Heart right ventricle (tissue), 16 donors: ENCODE measurements at places on chromosomes 3 and 15.
A peak's percentile ranks its signal among the peaks of the same experiment; 100 is the strongest.

DNA sequence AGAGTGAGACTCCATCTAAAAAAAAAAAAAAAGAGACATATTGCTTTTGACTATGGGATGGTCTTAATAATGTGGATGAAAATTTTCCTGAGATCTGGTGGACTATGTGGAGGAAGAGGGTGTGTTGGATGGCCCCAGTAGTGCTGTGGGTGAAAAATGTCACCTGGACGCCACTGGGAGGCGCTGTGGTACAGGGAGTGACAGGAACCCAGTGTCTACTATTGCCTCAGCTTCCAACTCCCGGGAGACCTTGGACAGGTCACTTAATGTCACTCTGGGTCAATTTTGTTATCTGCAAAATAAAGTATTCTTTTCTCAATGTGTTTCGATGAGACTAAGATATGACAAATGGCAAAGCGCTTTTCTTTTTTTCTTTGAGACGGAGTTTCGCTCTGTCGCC lies 27.7 kb upstream of the DCP1A start:
- peak; percentile 6 for DNase-seq

- DNase-seq: peak; percentile 60
These were observed 7.8 kb upstream of the KIF7 start for GRCh38 chr15:89662893-89663626.

DNA sequence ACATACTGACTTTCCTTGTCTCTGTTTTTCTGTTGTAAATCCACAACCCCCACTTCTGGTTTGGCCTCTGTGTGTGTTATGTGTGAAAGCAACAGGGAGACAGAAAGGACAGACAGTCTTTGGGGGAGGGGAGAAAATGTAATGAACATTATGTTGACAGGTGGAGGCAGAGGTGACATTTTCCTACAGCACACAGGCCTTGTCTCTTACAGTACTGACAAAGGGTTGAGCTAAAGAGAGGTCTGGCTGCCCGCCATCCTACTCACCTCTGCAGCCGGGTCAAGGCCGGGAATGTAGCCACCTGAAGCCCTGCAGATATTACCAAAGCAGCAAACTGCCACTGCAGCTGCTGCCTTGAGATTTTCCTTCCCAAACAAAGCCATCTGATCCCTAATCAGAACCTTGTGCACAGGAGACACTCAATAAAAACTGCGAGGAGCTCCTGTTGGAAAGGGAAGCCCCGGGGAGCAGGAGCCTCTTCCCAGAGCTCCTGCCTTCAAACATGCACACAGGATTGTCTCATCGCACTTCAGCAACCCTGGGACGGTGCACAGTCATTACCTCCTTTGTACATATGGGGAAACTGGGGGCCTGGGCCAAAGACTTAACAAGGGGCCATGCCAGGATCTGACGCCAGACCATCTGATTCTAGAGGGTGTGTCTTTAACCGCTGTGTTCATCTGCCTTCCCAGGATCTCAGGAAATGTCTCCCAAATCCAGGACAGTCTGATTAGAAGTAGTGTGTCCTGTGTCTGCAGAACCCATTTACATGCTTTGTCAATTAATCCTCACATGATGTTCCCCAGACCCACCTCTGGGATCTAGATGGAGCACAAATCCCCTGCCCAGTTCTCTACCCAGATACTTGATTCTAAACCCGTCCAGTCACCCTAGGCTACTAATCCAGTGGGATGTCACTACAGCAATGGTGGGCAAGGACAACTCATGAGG lies 14.2 kb downstream of the MYO5C start:
- DNase-seq: peak; percentile 34

DNA sequence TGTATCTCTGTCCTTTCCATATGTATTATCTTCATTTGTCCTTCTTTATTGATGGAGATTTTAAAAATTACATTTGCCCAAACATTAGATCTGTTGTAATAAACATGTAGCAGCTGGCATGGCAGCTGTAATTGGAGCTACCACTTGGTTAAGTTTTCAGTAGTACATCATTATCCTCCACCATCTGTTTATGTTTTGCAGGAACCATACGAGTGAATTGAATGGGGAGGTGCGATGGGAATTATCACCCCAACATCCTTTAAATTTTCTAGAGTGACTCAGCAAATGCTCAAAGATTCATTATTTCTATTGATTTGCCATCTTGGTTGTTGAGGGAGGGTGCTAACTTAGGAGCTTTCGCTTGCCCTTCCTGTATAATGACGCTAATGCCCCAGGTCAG lies 32.6 kb upstream of the NOX5 start:
- no peak for DNase-seq

DNA sequence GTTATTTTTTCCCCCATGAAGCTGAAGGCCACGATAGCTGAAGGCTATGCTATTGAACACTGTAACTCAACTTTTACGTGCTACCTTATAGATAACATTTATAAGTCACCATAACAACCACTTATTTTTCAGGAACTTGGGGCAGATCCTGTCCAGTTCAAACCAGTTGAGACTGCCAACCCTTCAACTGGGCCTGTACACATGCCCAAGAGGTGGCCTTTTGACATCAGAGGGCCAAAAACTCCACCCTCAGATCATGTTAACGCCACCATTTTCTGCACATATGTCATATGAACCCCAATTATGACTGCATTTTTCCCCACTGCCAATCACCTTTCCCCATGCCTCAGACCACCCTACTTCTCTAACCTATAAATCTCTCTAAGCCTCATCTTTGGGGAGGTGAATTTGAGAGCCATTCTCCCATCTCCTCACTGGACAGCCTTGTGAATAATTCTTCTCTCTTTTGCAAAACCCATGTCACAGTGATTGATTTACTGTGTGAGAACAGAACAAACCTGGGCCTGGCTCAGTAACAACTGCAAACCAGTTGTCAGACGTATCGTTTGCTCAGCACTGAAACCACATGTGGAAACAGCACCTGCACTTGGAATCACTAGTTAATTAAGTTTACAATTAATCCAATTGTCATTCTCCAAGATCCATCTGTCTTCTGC lies 42.5 kb downstream of the ZNF445 start:
- DNase-seq: no peak

DNA sequence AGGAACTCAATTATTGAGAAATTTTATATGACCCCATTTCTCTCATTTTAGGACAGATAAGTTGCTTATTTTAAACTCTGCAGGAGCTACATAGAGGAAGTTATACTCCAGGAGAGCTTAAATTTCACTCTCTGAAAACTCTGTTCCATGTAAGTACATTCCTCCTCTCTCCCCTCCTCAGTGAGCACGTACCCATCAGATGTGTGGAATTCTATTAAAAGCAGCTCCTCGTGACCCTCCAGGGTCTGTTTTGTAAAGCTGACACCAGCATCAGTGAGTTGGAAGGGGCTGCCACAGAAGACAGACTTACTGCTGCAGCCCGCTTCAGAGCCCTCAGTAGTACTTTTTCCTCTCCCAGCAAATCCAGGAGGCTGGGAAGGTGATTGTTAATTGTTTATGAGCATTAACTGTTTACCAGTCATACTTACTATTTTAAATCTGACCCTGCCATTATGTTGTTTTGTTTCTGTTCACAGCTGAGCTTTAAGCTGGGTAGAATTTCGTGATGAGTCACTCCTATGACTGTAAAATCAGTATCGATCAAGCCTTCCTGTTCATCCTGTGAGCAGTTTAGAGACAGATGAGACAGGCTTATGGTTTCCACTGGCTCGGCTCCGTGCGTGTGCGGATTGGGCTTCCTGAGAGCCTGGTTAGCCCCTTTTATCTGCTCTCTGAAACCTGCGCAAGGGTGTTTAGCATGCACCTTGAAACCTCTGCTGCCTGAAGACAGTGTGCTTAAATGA lies 20.4 kb downstream of the IGF1R start:
- DNase-seq: no peak

- no peak for DNase-seq
These were observed 46.9 kb downstream of the KBTBD12 start for GRCh38 chr3:127961963-127962362.

DNA sequence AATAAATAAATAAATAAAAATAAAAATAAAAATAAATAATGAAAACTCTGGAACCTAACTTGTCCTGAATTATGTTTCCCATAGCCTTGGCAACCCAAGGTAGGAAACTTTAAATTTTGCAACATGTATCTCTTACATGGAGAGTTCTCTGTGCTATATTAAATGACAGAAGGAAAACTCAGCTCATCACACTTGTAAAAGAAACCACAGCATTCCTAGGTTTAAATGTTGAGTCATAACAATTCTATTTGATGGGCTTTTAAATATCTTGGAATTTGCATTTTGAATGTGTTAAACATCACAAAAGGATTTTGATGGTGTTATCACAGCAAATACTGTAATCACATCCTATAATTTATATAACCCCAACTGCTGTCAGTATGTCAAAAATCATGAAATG lies 144.2 kb downstream of the LRTM1 start:
- DNase-seq: no peak

- DNase-seq: peak; percentile 18
These were observed 40.6 kb upstream of the NMNAT3 start for GRCh38 chr3:139718415-139718814.

GRCh38 chr3:154904328-154904727 lies 175.8 kb upstream of the MME start:
- DNase-seq: no peak
